ENCODE measurements at places on chromosomes 4 and X.

- DNase-seq = no peak
Measured at GRCh38 chrX:66760651-66761050, 121.8 kb upstream of the EDA2R start.

DNA sequence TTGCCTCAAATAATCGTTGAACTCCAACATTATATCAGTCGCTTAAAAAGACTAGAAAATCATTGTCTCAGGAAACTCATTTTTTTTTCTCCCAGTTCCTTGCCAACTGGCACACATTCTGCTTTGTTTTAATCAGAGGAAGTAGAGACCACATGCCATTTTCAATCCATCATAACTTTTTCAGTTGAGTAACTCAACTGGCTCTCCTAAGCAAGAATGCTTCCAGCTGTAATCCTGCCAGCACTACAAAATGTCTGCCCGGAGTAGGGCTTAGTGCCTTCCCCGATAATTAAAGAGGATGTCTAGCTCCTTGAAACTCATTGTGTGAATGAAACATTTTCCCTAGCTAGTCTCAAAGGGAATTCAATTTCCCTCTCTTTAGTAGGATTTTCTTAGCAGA is 33.0 kb downstream of the FREM3 start:
- no peak for DNase-seq

DNA sequence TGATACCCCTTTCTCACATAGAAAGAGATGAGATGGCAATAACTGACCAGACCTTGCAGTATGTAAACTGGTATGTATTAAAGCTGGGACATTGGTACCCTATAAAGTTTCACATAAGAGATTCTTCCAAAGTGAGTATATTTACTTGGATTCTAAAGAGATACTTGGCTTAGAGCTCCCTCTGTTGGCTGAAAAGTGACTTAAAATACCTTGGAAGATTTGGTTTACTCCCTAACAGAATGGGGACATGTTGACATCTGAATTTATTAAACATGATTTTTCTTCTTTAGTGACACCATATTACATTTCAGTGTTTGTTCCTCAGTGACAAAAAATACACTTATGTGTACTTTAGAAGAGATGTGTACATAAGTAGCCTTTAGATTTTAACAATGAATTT is 47.9 kb upstream of the RGN start:
- peak; percentile 70 for DNase-seq

DNA sequence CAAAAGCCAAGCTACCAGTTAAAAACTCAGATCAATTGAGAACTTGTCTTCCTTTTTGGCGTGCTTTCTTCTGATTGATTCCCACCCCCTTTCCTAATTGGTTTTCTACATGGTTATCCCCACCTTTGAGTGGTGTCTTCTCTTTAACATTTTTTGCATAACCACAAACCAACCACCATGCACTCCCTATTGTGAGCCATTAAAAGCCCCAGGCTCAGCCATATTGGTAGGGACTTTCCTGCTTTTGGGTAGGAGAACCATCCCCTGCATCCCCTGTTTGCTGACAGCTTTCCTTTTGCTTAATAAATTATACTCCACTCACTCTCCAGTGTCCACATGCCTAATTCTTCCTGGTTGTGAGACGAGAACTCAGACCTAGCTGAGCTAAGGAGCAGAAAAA is 1651.4 kb upstream of the IGFBP7 start:
- DNase-seq = no peak

DNA sequence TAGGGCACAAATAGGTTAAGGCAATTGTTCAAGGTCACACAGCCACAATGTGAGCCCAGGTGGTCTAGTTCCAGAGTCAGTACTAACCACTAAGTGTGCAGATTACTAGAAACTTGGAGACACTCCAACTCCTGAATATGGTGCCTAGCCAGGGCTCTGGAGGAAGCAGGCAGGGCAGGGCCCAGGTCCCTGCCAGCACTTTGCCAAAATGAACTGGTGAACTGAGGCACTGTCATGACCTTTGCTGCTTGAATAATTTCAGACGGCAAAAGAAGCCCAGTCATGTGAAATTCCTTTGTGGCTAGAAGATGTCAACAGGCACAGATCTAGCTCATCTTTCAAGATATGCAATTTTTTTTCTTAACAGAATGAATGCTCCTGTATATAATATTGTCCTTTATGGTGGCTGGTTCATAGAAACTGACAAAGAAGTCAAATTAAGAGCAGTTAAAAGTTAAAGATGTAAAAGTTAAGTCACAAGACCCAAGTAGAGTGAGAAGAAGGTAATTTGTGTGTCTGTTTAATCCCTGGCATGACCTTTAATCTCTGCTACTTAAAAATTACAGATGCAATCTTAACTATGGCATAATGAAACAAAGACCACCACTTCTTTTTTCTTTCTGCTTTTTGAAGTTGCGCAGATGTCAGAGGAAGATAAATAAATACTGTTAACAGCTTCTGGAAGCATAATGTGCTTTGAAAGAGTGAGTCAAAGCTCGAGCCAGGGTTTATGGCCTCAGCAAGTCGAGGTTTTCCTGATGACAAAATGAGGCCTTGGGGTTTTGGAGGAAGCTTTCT is 54.1 kb downstream of the SHROOM3 start:
- no peak for DNase-seq

DNA sequence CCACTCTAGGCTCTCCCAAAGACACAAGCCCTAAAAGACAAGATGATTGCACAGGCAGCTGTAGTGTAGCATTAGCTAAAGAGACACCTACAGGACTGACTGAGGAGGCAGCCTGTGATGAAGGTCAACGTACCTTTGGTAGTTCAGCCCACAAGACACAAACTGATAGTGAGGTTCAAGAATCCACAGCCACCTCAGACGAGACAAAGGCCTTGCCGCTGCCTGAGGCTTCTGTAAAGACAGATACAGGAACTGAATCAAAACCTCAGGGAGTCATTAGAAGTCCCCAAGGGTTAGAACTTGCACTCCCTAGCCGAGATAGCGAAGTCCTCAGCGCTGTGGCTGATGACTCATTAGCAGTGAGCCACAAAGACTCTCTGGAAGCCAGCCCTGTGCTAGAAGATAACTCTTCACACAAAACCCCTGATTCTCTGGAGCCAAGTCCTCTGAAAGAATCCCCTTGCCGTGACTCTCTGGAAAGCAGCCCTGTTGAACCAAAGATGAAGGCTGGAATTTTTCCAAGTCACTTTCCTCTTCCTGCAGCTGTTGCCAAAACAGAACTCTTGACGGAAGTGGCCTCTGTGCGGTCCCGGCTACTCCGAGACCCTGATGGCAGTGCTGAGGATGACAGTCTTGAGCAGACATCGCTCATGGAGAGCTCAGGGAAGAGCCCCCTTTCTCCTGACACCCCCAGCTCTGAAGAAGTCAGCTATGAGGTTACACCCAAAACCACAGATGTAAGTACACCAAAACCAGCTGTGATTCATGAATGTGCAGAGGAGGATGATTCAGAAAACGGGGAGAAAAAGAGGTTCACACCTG is 306.3 kb downstream of the ANK2 start:
- DNase-seq = peak; percentile 24

GRCh38 chr4:186079694-186080093 is 10.7 kb downstream of the TLR3 start:
- DNase-seq = no peak

DNA sequence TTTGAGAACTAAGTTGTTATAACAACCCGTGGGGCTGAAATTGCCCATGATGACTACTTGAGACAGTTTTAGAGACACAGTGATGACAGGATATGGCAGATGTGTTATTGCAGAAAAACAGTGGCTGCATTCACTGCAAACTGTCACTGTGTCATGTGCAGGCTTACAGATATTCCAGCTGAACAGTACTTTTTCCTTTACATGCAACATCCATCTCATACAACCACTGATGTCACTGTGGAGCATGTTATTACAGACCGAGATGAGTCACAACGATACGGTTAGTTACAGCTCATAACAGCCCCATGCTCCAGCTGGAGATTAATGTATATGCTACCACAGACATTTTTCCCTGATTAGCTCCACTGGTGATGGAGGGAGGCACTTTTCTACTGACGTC is 207.4 kb downstream of the TMA16 start:
- no peak for DNase-seq

DNA sequence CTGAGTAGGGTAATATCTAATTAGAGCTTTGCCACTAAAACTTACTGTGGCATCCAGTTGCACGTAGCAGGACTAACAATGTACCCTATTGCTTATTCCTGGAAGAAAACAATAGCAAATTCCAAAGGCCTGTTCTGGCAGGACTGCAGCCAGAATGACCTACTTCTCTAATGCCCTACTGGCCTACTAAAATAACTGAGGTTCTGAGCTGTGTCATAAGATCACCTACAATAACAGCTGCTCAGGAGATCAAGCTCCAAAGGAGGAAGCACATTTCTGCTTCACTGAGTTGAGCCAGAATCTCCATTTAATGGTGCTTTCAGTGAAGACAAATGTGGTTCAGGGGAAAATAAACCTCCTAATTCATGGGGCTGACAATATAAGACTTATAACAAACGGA is 42.2 kb upstream of the CXCL8 start:
- peak; percentile 47 for DNase-seq

DNA sequence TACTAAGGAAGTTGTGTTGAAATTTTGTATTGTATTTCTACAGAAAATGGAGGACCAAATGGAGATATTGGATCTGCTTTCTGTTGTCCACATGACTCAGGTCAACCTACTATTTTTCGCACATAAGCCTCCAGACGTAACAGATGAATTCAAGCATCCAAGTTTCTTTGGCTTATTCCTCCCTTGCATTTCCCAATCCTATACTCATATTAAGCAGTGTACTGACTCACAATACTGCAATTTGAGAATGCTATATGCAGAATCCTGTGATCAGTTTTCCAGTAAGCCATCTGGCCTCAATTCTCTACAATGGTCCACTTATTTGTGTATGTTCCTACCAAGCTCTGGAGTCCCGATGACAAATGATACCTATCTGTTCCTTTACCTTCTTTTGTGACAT is 75.7 kb downstream of the ASB9 start:
- no peak for DNase-seq

GRCh38 chr4:30295652-30296051 is 424.5 kb upstream of the PCDH7 start:
- no peak for DNase-seq

GRCh38 chrX:16113978-16114565 is 9.3 kb upstream of the GRPR start:
- DNase-seq = peak; percentile 86

DNA sequence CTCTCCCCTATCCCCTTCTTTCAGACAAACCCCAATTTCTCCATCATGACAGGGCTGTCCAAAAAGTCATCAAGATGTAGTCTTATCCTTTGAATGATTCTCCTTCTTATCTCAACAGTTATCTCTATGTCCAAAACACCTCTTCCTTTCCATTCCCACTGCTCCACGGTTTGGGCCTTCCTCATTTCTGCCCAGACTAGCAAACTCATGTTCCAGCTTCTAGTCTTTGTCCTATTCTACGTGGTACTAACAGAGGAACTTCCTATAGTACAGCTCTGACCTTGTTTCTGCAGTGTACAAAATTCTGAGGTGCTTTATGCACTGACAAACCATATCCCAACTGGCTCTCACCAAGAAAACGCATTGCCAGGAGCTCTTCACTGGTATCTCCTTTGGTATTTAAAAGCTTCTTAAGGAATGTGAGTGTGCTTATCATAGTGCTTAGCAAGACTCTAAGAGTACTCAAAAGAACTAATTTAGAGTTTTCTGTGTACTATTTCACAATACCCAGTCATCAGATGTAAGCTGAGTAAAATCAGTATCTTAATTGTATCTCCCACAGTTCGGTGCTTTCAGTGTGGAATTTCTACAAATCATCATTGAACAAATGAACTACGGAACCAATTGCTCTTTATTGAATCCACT is 65.5 kb downstream of the MAML3 start:
- peak; percentile 36 for DNase-seq

- peak; percentile 100 for DNase-seq
Measured at GRCh38 chr4:173334085-173334890, at the start of gene HMGB2. Gene HMGB2, minus strand, starts transcription at chr4:173334358. Its CDS starts 709 bp downstream, at chr4:173333649.

DNA sequence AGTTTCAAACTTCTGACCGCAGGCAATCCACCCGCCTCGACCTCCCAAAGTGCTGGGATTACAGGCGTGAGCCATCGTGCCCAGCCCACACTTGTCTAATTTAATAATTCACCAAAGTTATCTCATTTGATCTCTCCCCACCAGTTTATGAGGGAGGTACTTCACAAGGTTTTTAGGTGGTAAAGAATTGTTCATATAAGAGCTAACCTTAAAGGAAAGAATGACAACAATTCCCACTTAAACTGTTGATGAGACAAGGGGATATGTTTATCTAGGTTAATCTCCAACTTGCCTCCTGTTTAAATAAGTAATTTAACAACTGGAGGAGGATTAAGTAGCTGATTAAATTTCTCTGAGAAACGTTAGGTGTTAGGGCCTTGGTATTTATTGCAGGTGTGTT is 117.6 kb upstream of the CBLL2 start:
- no peak for DNase-seq

- DNase-seq = no peak
Measured at GRCh38 chr4:79747252-79747651, 325.8 kb downstream of the ANTXR2 start.

DNA sequence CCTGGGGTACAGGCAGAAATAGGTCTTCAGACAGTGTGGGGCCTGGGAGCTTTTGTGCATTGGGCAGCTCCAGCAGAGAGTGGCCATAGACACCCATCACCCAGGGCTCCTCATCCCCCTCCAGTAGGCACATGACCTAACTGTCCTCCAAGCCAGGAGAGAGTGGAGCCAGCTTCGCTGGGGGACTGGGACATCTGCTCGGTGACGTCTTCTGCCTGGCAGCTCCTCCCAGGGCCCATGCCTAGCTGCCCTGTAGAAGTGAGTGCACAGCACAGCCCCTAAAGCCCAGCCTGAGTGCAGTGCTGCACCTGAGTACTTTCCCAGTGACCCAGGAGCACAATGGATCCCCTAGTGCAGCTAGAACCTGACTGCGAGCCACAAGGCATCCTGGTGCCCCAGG is 279.7 kb upstream of the SLC7A11 start:
- DNase-seq = no peak
